Mesothelial cell of epicardium (in vitro differentiated cells): ENCODE measurements at places on chromosomes 2 and 18. TPM values are rescaled to one million over a fixed set of nuclear protein-coding genes. Genes with fewer than 3 reads are reported as not detected.

Gene AGXT
- total RNA-seq: not detected in 3 replicates

Gene KIAA2012
- total RNA-seq: 0.24 to 0.45 TPM (median 0.25 TPM) in 3 replicates

Gene CDH19
- not detected in 3 replicates for total RNA-seq

DNA sequence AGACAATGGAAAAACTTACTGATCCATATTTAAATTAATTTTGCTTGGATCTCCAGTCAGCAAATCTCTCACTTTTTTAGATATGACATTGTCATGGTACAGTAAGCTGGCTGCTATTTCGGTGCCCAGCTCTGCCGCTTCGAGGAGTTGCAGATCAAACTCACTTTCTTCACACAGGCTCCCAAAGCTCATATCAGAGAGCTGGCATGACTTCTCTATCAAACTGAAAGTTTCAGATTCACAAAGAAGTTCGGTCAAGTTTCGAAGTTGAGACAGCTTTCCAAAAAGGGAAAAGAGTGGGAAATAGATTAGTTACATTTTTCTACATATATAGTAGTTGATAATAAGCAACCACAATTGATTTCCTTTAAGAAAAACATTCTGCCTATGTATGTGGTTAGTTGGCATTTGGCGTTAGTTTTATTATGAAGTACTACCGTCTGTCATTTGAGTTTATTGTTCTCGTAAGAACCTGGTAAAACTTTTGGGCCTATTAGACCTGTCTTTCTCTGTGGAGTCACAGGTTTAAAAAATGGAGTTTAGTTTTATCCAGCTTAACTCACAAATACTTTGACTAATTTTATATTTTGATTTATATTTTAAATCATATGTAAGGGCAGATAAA is 118.8 kb downstream of the ABCA12 start:
- DNase-seq: no peak

- no peak for DNase-seq
Measured at GRCh38 chr2:221444106-221444505, 128.0 kb downstream of the EPHA4 start.

DNA sequence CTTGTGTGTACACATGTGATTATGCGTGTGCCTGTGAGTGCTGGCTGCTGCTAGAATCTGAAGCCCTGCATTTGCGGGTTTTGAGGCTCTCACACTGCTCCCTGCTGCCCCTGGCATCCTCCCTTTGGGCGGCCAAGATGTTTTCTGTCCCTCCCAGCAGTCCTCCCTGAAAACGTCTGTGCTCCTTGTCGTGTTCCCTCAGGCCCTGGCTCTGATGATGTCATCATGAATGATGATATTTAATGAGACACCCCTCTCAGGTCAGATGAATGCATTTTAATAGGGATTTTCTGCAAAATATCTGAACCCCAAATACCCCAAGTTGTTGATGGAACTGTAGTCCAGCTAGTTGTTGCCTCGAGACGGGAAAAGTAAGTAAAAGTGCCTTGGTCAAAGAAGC is 73.1 kb downstream of the TSHZ1 start:
- DNase-seq: no peak

DNA sequence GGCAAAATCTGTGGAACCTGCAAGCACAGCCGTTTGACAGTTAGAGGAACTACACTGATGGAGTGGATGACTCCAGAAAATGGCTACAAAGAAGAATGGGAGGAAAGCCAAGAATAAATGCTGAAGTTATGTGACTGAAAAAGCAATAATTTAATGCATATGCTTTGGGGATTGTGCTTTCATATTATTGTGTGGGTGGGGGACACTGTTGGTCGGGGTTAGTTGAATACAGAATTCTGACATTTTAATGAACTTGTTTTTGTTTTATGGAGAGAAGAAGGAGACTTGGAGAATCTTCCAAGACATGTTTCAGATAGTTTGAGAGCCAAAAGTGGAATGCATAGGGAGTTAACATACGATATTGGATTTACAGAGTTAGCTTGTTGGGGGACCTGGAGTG is 68.5 kb downstream of the NRP2 start:
- no peak for DNase-seq
